ENCODE measurements at places on chromosomes 7 and 10.

DNA sequence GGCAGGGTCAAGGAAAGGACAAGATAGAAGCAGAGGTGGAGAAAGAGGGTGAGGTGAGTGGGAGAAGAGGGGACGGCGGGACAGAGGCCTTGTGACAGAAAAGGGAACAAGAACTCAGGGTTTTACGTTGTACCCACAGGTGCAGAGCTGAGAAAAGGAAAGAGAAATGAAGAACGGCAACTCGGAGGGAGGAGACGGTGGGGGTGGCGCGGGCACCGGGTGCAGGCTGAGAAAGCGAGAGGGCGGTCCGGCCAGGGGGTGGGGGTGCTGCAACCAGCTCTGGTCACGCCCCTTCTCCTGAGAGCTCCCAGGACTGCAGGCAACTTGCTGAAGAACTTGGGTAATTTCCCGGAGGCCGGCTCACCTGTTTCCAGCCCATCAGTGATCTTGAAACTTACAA lies 65.3 kb downstream of the CARD11 start:
- peak; percentile 87 for DNase-seq

DNA sequence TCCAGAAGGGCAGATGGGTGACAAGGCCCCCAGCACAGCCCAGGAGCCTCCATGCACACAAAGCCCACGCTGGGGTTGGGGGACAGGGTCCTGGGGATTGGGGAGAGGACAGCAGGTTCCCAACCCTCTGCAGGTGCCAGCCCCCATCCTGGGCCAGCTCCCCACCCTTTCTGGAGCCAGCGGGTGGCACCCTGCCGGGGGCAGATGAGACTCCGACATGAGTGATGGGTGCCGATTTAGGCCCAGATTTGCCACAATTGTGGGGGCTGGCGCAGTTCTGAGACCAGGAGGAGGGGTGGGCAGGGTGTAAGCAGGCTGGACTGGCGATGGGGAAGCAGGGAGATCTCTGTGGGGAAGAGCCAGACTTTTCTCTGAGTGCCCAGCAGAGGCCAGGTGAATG lies 49.3 kb upstream of the SLF2 start:
- no peak for DNase-seq

- DNase-seq = no peak
Measured at GRCh38 chr10:64959883-64960282, 1438.7 kb downstream of the REEP3 start.

- no peak for DNase-seq
Measured at GRCh38 chr10:31467791-31468535, 148.9 kb downstream of the ZEB1 start.

GRCh38 chr10:116209781-116210180 lies 63.2 kb downstream of the GFRA1 start:
- no peak for DNase-seq

- no peak for DNase-seq
Measured at GRCh38 chr7:130134106-130134636, 63.8 kb downstream of the KLHDC10 start.

- DNase-seq = no peak
Measured at GRCh38 chr7:24244554-24244953, 39.4 kb upstream of the NPY start.

GRCh38 chr10:24952143-24952706 lies at the start of gene PRTFDC1:
PRTFDC1 (minus strand) TSS chr10:24952606; CDS start chr10:24952575, 31 bp downstream.
- DNase-seq = no peak

- DNase-seq = no peak
Measured at GRCh38 chr7:29322023-29322712, 127.6 kb downstream of the CHN2 start.

GRCh38 chr7:101690061-101690460 lies 61.0 kb upstream of the MYL10 start:
- no peak for DNase-seq

DNA sequence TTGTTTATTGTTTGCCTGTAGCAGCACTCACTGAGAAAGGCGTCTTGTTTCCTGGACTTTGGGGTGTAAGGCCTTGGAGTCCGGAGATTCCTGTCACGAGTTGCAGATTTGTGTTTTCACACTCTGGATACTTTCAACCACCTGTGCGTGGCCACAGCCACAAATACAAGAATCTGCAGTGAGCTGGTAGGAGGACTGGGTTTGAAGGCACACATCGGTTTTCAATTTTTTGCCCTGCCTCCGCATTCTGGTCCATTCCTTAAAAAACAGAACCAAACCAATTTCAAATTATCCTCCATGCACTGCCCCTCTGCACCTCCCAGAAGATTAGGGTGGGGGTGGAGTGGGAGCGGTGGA lies 619 bp downstream of the EXOC4 start:
- DNase-seq = no peak

GRCh38 chr7:140656548-140657515 lies 15.9 kb upstream of the ADCK2 start:
- peak; percentile 48 for DNase-seq

GRCh38 chr7:81769891-81770727 lies at the start of gene HGF:
HGF (minus strand) TSS chr7:81770047; CDS start chr7:81769971, 76 bp downstream.
- no peak for DNase-seq

- DNase-seq = no peak
Measured at GRCh38 chr7:28871631-28872030, 86.5 kb downstream of the TRIL start.

- no peak for DNase-seq
Measured at GRCh38 chr7:121302214-121302745, 26.5 kb upstream of the WNT16 start.

- no peak for DNase-seq
Measured at GRCh38 chr7:957418-958220, 3.1 kb upstream of the ADAP1 start.

GRCh38 chr7:158014976-158015375 lies 572.6 kb downstream of the PTPRN2 start:
- no peak for DNase-seq

- DNase-seq = no peak
Measured at GRCh38 chr7:11557627-11558026, 274.4 kb downstream of the THSD7A start.

DNA sequence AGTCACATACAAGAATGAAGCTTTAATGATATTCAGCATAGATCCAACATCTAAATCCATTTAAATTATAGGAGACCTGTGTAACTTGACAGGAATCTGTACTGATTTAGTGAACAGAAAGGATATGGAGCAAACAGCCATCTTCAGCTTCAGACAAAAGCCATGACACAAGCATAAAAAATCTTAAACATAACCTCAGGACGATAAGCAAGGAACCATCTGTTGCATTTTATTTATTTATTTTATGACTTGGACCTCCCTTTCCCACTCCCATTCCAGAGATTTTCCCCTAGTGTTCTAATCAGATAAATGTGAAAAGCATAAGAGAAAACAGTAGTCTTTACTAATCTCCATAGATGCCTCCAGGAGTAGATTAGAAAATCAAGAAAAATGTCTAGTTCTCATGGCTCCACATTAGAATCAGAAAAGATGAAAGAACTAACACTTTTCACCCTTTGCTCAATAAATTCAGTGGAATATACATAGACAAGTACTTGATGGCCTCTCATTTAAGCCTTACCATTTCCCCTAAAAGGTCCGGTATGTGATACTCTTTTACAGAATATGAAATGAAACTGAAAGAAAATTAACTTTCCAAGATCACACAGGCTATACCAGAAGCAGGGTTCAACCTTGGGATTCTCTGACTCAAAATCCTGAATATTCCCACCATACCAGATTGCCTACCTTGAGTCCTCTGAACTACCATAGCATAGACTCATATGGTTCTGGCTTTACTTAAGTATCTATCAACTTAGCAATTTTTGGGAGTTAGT lies 15.2 kb downstream of the CACNA2D1 start:
- no peak for DNase-seq

GRCh38 chr10:48414778-48415177 lies 108.3 kb downstream of the MAPK8 start:
- no peak for DNase-seq

DNA sequence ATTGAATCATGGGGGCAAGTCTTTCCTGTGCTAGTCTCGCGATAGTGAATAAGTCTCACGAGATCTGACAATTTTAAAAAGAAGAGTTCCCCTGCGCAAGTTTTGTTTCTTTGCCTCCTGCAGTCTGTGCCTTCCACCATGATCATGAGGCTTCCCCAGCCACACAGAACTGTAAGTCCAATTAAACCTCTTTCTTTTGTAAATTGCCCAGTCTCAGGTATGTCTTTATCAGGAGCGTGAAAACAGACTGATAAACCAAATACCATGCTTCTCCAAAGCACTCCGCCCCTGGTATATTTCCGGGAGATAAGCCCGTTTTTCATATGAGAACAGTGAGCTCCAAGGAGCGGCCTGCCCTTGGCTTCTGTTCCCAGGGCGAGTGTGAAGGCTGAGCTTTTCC lies 118.9 kb downstream of the EVX1 start:
- DNase-seq = no peak

All from T-helper 1 cell (primary cell).